ENCODE measurements at places on chromosomes 4 and X.

- DNase-seq, result no peak
These were observed 49.5 kb upstream of the GC start for GRCh38 chr4:71833232-71833900.

DNA sequence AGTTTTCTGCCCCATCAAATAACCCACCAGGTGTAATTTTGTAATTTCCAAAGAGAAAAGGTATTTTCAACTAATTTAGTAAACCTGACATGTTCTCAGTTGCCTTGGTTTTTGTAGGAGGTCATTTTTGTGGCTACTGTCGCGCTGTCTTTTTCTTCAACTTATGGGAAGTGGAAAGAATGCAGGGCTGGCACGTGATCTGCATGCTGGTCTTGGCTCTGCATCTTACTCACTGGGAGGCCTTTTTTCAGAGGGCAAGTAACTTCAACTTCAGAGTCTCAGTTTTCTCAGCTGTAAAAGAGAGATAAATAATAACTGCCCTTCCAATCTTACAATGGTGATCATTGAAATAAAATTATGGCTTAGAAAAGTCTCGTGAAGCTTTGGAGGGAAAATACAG lies 109.9 kb upstream of the SMIM10 start:
- no peak for DNase-seq

DNA sequence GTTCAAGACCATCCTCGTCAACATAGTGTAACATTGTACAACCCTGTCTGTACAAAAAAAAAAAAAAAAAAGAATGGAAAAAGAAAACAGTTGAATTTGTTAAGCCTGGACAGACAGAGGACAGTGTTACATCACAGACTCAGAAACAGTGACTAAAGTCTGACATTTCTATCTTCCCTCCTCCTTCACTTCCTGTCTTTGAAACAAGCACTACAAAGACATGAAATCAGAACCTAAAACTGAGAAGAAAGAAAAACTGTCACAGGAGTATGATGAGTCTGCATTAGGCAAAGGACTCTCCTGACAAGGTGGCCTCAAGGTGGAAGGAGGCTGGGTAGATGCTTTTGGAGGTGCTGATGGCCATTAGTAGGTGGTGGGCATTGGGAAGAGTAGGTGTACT lies 126.7 kb downstream of the RBM47 start:
- no peak for DNase-seq

DNA sequence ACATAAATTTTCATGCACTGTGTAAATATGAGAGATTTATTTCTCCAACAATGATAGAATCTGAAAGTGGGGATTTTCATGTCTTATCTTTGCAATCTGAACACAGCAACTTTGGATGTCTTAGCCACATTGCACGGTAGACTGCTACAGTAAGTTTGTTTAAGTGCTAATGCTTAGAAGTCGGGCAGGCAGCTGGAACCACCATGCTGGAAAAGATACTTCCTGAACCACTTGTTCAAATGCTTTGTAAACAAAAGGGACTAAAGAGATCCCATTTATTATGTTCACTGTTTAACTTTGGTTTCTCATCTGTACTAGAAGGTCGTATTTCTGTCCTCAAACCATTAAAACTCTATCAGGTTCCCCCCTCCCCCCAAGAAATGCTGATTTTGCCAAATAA lies 555.9 kb upstream of the DIPK2B start:
- no peak for DNase-seq

DNA sequence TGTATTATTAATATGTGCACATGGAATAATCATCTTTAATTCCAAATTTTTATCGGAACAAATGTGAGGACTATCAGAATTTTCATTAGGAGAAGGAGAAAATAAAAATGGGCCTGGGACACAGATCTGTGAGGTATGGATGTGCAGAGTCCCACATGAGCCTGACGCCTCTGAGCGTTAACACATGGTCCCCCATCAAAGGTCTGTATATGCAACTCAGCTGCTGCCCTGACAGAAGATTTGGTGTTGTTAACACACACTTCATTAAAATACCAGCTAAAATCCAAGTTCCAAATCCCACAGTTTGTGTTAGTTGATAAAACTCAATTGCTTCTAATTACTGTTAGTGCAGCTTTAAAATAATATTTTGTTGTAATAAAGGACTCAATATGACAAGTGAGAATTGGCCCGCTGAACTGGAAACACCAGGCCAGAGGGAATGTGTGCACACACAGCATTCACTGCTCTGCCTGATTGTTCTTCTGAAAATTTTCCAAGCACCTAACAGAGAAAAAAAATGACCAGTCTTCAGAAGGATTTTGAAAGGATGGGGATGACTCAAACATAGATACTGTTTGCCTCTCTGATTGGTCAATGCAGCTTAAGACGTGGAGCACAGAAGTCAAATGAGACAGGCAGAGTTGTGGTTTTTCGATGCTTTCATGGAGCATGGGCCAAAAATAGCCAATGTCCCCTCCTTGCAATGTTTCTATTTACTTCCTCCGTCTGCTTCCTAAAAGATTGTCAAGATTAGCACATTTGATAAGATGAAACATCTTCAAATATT lies 266.6 kb downstream of the NKX6-1 start:
- no peak for DNase-seq

- DNase-seq, result no peak
These were observed 21.7 kb downstream of the PDLIM3 start for GRCh38 chr4:185513489-185514181.

All from hippocampal formation (tissue), 2 donors.